ENCODE measurements at places on chromosomes 2 and 18.
A peak's percentile ranks its signal among the peaks of the same experiment; 100 is the strongest.

DNA sequence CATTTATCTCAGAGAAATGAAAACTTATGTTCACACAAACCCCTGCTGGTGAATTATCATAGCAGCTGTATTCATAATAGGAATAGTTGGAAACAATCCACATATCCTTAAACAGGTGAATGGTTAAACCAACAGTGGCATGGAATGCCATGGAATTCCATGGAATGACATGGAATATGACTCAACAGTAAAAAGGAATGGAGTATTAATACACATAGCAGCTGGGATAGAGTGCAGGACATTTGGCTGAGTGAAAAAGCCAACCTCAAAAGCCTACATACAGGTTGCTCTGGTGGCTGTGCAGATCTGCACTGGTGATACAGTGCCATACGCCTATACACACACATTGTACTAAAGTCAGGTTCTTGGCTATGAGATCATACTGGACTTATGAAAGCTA is 69.5 kb downstream of the FAM168B start:
- DNase-seq: no peak

DNA sequence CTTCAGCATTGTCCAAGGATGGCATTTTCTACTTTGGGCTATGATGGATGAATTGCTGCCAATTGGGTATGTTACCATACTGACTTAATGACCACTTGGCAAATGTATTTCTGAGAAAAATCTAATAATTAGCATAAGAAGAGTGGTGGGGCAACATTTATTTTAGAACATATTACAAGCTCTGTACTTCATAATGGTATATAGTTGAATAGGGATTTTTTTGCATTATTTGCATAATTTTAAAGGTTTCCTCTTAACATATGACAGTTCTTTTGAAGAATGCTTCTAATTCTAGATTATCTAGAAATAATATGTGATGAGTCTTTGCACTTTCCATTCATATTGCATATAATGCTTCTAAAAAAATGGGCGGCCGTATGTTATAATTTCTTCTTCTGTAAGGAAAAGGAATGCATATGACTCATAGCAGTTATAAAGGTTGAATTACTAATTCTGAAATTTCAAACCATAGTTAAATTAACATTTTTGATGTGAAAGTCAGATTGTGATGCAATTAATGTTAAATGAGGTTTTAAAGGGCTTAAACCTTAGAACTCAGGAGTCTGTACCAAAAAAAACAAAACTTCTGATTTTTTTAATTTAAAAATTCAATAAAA is 1652.3 kb upstream of the SLC39A10 start:
- DNase-seq: no peak

GRCh38 chr2:239777219-239777618 is 247.9 kb downstream of the NDUFA10 start:
- peak; percentile 8 for DNase-seq

- no peak for DNase-seq
These were observed 28.5 kb downstream of the ST8SIA5 start for GRCh38 chr18:46728219-46728930.

- DNase-seq: no peak
These were observed 1866.9 kb upstream of the PIK3C3 start for GRCh38 chr18:40088130-40088529.

DNA sequence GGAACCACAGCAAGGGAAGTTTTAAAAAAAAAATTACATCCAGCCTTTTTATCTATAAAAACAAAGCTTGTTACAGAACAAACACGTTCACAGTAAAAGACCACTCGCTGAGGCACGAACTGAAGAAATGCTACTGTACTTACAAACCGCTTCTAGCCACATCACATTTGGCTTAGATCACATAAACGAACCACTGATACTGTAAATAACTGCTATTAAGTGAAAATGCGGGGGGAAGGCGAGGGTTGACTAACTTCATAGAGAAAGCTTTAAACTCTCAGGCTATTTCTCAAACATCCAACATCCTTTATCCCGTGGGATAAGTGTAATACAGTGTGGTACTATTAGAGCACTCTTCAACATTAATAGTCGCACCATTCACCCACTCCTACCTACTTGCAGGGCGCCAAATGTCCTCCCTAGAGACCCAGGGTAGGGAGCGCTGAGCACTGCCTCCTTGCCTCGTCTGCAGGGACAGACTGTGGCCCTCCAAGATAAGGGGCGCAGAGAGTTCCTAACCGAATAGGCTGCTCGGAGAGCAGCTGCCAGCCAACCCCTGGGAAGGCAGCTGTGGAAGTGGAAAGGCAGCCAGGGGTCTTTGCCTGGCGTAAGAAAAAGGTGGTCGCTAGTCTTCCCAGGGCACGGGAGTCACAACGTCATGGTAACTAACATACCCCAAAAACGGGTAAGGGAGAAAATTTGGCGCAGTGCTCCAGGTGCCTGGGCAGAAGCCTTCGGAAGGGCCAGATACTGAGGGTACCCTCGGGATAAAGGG is 854 bp downstream of the GPR155 start:
- DNase-seq: peak; percentile 46

GRCh38 chr2:158486970-158487325 is 30.2 kb downstream of the PKP4 start:
- no peak for DNase-seq

DNA sequence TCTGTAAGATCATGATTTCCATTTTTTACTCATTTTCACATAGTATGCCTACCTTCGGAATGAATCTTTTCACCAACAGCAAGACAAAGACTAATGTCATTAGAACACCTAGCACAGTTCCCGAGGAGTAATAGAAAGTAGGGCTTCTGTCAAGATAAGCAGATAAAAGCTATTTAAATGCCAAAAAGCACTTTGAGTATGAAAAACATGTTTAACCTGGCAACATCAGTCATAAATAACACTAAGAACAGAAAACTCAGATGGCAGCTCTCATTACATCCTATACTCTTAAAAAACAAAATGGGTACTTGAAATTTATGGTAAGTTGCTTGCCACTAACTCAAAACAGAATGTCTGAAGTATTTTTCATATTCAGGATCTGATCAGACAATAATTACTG is 17.1 kb downstream of the NEMP2 start:
- DNase-seq: no peak

DNA sequence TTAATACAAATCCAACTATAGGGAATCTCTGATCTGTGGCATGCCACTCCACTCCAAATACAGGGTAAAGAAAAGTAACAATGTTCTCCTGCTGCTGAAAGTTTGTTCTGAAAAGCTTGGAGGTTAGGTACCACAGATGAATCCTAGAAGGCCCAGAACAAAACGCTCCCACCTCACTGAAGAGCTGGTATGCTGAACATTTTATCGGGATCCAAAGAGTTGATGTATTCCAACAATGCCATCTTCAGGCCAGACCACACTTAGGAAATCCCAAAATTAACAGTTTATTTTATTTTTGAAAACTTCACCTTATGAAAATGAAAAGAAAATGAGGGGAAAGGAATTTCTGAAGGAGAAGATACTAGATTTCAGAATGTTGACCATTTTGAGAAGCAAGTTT is 145.1 kb upstream of the CDH19 start:
- peak; percentile 46 for DNase-seq

DNA sequence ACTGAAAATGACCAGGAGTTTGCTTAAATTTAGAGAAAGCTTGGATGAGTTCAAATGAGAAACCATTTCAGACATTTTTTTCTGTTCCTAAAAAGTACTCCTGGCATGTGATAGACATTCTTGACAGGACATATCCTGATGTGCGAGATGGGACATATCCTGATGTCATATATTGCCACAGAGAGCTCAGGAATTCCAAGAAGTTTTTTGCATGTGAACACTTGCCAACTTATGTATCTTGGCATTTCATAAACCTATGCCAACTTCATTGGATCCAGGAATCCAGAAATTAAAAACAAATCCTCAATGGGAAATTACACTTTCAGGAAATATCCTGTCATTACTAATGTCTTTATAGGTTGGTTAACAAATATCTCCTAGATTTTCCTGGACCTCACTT is 2.9 kb upstream of the SERPINB3 start:
- no peak for DNase-seq

- no peak for DNase-seq
These were observed 103.8 kb upstream of the OSR1 start for GRCh38 chr2:19462256-19462645.

DNA sequence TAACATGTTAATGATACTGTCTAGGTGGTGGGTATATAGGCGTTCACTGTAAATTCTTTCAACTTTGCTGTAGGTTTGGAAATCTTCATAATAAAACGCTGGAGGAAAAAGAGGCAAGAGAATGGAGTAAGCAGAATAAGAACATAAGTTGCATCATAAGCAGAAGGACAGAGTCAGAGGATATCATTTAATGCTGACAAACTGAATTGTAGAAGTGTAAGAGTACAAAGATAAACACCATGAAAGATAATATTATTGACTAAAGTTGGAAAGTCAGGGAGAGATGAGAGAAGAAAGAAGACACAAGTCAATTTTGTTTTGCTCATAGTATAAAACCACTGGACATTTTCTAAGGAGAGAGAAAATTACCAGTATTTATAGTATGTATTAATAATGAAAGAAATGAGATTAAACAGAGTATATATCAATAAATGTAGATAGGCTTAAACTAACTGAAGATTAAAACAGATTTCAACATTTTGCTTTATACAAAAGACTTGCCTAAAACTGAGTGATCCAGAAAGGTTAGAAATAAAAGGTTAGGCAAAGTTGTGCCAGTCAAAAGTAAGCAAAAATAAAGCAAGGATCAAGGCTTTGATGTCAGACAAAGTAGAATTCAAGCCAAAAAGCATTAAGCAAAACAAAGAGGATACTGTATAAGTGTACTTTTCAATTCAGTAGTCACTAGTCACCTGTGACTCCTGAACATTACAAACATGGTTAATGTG is 42.4 kb upstream of the VIT start:
- no peak for DNase-seq

DNA sequence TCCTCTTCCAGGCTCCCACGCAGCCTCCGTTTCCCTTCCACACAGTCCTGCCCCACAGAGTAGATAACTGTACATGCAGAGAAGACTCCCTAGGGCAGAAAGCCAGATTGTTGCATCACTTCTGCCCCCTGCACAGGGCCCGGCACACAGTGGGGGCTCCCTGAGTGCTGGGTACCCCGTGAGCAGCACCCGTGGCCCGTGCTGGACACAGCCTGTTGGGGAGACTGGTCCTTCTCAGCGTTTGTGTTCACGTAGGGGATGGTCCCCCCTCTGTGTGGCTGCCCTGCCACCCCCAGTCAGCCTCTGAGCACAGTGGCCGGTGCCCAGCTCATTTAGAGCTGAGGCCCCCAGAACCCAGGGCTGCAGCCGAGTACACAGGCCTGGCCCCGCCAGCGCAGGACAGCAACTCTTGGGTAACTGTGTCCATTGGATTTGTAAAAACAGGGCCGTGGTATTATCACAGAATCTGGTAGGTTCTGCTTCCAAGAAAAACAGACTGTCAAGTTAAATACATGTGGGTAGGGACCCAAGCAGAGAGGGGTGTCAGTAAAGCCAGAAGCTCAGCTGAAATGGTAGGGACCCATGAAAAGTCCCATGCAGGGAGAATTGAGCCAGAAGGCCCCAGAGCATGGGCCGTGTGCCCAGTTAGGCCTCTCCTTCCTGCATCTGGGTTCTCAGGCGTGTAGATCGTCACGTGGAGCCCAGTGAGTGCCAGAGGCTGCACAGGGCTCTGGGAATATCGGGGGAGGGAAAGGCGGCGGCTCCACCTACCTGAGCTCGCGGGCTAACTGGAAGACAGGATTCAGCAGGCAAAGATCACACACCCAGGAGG is 257.3 kb downstream of the ATAD2B start:
- DNase-seq: no peak

DNA sequence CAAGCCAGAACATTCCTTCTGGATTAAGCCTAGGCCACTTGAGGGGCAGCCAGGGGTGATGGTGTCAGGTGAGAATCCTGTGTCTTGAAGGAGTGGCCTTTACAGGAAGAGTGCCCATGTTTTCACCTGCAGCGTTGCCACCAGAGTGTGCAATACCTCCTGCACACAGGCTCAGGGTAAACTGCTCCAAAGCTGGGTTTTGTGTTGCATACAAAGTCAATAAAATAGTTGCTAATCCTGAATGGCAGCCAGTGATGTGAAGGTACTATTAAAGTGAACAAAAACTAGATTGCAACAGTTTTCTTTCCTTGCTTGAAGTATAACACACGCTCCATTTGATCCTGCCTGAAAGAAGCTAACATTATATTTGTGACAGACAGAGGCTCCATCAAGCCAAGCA is 64.4 kb upstream of the NRP2 start:
- no peak for DNase-seq

GRCh38 chr2:205858881-205859441 is 176.7 kb downstream of the NRP2 start:
- DNase-seq: no peak

GRCh38 chr2:160408959-160409291 is 84.7 kb downstream of the RBMS1 start:
- no peak for DNase-seq

DNA sequence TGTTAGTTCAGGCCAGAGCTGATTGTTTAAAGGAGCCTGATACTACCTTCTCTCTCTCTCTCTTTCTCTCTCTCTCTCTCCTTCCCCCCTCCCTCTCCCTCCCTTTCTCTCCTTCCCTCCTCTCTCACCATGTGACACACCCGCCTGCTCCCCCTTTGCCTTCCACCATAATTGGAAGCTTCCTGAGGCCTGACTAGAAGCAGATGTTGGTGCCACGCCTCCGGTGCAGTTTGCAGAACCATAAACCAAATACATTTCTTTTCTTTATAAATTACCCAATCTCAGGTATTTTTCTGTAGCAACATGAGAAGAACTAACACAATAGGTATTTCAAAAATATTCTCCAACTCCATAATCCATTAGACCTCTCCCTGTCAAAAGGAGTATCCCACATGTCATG is 62.4 kb downstream of the ANKRD62 start:
- DNase-seq: no peak

DNA sequence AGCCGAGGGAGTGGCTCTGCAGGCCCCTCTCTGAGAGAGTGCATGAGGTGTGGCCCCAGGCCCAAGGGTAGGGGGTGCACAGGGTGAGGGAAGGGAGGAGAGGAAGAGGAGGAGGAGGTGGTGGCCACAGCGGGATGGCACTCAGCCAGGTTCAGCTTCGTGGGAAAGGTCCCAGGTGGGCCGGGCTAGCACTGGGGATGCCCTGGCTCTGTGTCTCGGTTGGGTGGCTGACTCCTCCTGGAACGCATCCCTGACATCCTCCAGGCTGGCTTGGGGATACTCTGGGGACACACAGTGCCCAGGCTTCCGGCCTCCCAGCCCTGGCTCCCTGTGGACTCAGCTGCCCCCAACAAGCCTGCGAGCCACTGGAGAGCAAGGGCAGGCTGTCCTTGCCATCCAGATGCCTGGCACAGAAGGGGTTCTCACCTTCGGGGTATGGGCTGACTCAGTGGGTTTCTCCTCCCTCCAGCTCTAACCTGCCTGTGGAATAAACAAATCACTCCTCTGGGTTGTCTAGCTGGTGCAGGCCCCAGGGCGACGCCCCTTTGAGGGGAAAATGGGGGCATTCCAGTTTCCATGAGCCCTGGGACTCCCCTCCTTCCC is 582 bp upstream of the ZAP70 start:
- DNase-seq: no peak

DNA sequence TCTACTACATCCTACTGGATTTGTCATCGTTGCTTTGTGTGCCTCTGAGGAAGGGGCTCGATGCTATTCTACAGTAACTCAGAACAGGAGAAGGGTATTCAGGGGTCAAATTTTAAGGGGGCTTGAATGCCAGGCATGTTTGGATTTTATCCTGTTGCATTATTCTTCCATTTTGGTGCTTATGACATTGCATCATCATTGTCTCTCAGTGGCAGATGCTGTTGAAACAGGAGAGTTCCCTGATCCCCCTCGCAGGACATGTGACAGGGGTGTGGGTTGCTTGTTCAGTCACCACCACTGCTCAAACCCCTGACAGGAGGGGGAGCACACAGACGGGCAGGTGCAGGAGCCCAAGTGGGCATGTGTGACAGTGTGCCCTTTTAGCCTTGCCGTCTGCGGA is 156.7 kb downstream of the SLC4A3 start:
- no peak for DNase-seq

- DNase-seq: no peak
These were observed 640.7 kb downstream of the IRS1 start for GRCh38 chr2:226158940-226159339.
